Esophagus squamous epithelium (tissue), 5 donors: ENCODE measurements at places on chromosomes 2 and 18.

GRCh38 chr2:157592374-157592773, 36.3 kb downstream of the ACVR1C start:
- no peak for DNase-seq

GRCh38 chr2:208250388-208250787, 4.5 kb downstream of the IDH1 start:
- DNase-seq, result no peak

- no peak for DNase-seq
These were observed 1.7 kb upstream of the LDLRAD4 start for GRCh38 chr18:13216711-13217465.

GRCh38 chr2:41663056-41663455, 384.8 kb upstream of the PKDCC start:
- DNase-seq, result no peak

DNA sequence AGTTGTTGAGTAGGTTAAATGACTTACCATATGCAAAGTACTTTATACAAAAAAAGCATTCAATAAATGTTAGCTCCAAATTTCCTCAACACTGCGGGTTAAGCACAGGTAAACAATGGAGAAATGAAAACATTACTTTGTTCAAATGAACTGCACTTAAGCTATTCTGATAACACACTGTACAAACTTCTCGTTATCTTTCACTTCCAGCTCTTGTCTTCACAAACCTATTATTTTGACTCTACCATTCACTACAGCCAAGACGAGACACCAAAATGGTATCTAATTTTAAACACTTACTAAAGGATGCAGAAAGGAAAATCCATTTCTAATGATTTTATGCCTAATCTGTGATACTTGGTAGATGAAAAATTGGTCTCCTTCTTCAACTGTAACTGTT, 43.8 kb downstream of the SLC40A1 start:
- no peak for DNase-seq

DNA sequence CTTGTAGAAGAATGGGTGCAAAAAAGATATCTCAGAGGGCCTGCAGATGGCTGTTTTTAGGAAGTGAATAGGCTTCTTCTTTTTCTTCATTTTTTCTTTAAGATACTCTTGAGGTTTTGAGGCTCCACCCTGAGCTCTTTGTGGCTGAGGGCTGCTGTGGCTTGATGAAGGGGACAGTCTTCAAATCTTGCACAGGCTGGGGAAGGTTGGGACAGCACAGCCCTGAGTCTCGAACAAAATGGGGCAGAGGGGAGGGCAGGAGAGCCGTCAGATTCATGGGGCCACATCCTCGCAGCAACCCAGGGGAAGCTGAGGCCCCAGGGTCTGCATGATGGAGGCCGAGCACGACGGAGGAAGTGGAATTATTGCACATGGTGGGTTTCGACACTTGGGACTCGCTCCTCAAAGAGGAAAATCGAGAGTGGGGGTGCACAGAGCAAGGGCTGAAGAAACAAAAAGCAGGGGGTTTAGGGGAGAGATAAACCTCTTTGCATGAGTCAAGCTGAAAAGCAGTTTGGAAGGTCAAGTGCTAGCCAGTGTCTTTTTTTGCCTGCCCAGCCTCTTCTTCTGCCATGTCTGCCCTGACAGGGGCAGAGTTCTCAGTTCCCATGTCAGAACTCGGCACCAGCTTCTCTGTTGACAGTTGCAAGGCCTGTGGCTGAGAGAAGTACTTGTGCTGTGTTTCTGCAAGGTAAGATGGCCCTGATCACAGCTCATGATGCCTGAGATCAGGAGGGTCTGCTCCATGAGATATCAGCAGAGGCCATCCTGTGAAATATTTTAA, 19.5 kb downstream of the INPP4A start:
- DNase-seq, result no peak

GRCh38 chr2:64915510-64915900, 73.7 kb upstream of the SLC1A4 start:
- DNase-seq, result no peak

DNA sequence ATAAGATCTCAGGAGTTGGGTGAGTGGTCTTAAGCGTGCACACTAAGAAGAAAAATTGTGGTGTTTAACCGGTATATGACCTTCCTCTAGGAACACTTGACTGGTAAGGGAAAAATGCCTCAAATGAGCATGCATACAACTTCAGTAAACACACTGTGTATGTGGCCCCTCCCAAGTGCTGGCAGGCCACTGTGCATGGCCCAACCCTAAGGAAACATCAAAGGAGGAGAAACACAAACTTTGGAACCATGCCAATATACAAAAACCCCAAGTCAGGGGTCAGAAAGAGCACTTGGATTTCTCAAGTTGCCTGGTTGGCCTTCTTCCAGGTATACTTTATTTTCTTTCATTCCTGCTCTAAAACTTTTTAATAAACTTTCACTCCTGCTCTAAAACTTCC, 308.9 kb upstream of the LRRTM4 start:
- DNase-seq, result no peak

- DNase-seq, result no peak
These were observed 35.7 kb downstream of the APOB start for GRCh38 chr2:21008014-21008789.

GRCh38 chr2:69310111-69311023, 76.7 kb downstream of the GFPT1 start:
- DNase-seq, result no peak

DNA sequence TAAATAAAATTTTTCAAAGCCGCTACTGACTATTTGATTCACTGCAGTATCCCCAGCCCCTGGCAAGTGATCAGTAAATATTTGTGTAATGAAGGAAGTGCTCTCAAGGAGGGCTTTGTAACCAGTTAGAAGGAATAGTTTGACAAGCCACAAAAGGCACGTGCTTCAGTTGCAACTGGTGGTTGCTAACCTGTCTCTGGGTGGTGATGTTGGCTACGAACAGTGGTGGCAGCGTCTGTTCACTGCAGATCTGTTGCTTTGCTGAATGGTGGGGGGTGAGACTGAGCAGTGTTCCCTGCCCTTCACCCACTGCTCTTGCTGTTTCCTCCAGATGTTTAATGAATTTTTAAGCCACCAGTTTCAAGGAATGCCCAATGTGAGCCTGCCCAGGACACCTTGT, 73.9 kb upstream of the SIX2 start:
- DNase-seq, result no peak

GRCh38 chr2:112866128-112866835, 29.7 kb upstream of the IL1B start:
- DNase-seq, result no peak

DNA sequence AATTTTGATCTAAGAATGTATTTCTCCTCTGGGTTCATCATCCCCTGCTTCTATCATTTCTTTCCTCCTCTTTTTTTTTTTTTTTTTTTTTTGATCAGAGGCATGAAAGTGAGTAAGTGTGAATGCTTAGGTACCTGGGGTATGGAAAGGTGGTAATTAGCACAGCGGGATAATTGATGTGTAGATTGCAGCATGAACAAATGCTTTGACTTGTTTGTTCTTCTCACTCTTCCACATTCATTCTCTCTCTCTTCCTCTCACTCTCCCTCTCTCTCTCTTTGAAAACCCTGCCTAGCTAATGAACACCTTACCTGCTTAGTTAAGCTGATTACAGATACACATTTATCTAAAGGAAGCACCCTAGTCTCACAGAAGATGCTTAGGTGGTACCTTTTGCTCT, 74.7 kb downstream of the ZEB2 start:
- DNase-seq, result no peak

GRCh38 chr2:217301142-217301925, 441.5 kb upstream of the TNP1 start:
- no peak for DNase-seq

DNA sequence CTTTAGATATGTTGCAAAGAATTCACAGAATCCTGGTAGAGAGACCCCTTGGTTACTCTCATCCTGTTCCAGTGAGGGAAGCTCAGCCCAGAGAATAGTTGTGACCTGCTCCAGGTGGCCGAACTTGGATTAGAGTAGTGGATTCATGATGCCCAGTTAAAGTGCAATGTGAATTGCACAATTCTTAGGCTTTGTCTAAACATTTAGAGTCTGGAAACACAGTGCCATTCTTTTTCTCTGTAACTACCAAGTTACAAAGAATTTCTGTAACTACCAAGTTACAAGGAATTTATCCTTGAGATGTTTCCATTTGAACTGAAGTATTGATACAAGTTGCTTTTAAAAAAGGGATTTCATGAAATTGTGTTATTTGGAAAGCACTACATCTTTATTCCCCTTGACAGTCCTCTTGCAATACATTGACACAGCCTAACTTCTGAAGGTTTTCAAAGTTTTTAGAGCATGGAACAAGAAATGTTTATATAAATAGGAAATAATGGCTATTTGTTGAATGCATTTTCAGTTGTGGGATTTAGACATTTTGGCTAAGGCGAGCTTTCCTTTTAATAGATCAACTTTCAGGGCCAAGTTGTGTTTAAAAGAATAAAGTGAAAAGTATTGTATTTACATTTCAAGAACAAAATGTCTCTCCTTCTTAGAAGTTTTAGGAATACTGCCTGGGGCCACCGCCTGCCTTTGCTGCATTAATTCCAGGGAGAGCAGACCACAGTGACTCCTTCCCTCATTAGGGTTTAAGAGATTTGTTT, 315.0 kb downstream of the LPIN1 start:
- no peak for DNase-seq

DNA sequence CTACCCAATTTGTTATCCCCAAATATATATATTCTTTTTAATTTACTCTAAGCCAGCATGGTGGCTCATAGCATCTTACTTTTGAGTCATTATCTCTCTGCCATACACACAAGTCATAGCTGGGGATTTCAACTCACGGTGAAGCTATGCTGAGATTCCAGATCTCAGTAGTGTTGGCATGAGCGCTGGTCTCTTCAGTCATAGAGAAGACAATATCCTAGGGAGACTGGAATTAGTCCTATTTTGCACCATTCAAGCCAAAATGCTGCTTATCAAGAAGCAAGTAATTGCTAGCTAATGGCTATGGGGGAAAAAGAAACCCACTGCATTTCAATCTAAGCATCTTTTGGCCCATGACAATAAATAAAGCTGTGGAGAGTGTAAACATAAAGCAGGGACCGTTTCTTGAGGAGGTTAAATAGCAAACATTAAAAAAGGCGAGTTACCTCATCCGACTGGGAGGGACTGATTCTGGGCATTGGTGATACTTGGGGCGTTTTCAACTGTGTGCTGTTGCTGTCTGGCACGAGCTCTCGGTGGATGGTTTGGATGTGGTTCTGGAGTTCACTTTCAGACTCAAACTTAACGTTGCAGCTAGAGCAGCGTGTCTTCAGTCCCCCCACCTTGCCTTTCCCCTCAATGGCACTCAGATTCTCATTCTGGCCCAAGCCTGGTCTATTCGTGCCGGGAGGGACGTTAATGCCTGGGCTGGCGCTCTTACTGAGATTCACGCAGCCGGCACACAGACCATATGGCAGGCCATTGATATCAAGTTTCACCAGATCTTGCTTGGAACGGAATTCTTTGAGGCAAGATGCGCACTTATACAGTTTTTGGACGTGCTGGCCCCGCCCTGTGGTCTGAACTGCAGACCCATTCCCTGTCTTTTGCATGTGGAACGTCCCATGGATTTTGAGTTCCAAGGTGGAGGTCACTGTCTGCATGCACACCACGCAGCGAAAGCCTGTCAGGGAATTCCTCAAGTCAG, 127.8 kb downstream of the ZNF521 start:
- DNase-seq, result no peak

GRCh38 chr2:123870881-123871276, 154.2 kb upstream of the CNTNAP5 start:
- no peak for DNase-seq

GRCh38 chr2:210752532-210752931, 196.1 kb downstream of the CPS1 start:
- DNase-seq, result no peak

DNA sequence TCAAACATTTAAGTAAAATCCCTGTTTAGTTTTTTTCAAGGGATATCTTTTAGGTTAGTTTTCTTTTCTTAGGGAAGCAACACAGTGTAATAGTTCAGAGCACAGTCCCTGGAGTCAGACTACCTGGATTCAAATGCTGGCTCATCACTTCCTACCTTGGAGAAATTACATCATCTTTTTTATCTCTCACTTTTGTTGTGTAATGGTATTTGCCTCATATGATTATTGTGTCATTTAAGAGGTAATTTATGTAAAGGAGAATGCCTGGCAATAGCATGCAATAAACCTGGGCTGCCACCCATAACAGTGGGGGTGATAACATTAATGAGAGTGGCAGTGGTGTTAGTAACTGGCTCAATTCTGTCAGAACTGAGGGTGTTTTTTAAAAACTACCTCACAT, 26.3 kb downstream of the ERLEC1 start:
- DNase-seq, result no peak

GRCh38 chr2:32947484-32948143, 861 bp downstream of the LTBP1 start:
- no peak for DNase-seq

GRCh38 chr2:218927422-218927821, 32.0 kb upstream of the CDK5R2 start:
- DNase-seq, result no peak

GRCh38 chr2:138081225-138082073, 117.2 kb downstream of the HNMT start:
- no peak for DNase-seq

GRCh38 chr2:30108192-30108591, 38.6 kb upstream of the YPEL5 start:
- DNase-seq, result no peak

DNA sequence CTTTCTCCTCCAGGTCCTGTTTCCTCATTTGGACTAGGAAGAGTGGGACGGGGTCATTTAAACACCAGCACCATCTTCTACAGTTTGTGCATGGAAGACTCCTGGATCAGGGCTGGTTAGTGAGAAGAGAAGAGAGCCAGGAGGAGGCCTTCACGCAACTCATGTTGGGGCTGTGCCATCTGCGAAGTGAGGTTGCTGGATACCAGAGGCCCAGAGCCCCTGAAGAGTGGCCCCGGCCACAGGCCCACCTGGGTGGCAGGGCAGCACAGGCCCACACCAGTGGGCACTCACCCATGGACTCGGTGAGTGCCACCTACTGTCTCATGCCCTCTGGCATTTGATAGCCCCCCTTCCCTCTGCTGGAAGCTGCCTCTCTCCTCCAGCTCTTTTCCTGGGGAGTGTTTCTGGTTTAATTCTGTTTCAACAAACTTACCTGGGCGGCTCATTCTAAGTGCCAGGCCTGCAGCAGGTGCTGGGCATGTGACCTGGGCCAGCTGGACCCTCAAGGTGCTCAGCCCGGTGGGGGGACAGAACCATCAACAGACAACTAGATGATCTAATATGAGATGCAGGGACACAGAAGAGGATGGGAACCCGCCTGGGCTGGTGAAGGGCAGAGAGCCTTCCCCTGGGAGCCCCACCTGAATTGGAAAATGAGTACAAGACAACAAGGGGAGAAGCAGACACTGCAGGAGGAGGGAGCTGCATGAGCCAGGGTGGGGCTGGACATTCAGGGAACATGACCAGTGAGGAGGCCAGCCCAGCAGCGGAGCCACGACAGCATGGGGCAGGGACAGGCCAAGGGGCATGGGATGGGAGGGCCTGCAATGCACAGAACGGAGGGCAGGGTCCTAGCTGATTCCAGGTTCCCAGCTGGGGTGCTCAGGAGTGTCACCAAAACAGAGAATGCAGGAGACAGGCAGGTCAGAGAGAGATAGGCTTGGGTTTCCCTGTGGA, 70.6 kb downstream of the MARCO start:
- no peak for DNase-seq

GRCh38 chr2:229088966-229089700, 182.0 kb downstream of the PID1 start:
- DNase-seq, result no peak
